ENCODE measurements at places on chromosomes 12 and 14.

DNA sequence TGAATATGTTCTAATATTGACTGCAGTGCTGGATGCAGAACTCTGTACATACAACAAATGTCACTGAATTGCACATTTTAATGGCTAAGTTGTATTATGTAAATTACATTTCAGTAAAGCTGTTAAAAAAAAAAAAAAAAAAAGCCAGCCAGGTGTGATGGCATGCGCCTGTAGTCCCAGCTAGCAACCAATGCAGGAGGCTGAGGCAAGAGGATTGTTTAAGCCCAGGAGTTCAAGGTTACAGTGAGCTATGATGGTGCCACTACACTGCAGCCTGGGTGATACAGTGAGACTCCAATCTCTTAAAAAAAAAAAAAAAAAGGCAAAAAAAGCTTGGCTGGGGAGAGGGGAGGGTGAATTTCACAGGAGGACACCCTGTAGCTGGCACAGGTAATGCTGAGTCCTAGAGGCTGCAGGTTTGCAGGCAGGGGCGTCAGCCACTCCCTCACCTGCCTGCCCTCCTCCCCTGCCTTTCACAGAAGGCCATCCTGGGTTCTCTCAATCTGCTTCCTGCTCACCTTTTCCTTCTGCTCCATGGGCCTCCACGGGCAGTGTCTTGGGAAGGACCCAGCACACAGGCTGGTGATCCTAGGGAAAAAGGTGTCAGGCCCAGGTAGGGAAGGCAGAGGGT is 40.7 kb downstream of the TESC start:
- DNase-seq, result no peak

- DNase-seq, result no peak
Measured at GRCh38 chr12:95413576-95413975, 60.4 kb upstream of the METAP2 start.

DNA sequence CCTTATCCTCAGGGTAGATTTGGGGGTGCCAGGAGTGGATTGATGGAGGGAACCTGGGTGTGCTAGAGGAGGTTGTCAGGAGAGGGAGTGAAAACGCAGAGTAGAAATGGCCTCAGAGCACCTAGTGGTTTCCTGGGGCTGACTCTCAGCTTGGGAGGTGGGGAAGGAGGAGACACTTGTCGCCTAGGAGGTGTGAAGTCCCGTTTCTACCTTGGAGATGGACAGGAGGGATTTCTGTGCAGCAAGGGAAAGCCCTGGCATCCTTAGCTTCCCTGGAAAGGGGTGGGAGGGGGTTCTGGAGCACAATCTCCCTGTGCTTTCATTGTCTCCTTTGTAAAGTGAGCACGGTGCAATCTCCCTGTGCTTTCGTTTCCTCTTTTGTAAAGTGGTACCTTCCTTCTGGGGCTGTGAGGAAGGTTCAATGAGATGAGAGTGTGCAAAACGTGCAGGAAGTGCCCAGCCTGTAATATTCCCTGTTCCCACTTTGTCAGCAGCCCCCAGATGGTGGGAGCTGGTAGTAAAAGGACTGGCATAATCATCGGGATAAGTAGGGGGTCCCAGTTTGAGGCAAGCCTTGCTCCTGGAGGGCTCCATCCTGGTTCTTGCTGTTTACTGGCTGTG is 1.6 kb downstream of the OAS3 start:
- DNase-seq, result no peak

DNA sequence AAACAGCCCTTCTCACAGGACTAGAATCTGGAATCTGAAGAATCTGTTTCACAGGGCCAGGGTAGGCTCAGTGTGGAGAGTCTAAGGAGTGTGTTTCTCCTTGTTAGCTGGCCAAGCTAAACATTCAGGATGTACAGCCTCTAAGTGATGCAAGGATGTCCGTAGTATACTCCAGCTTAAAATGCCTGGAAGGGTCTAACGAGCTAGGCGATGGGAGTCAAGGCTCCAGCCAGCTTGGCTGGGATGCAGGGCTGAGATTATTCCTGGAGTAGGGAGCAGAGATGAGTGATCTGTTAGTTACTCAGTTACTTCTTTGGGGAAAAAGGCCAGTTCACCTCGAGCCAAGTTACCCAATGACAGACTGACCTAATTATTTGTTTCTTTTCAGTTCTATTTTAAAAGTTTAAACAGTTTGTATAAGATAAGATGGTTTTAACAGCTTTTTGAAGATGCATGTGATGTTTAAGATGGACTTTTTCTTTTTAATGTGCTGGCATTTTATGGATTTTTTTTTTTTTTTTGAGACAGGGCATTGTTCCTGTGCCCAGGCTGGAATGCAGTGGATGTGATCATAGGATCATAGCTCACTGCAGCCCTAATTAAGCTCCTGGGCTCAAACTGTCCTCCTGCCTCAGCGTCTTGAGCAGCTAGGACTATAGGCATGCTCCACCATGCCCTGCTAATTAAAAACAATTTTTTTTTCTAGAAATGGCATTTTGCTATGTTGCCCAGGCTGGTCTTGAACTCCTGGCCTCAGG is 41.1 kb downstream of the SYNE2 start:
- peak; percentile 83 for DNase-seq

- DNase-seq, result no peak
Measured at GRCh38 chr14:92649934-92650545, 98.4 kb downstream of the LGMN start.

- no peak for DNase-seq
Measured at GRCh38 chr12:106276032-106276740, 26.3 kb upstream of the TCP11L2 start.

GRCh38 chr12:26034371-26035142 is 76.1 kb downstream of the RASSF8 start:
- DNase-seq, result no peak

DNA sequence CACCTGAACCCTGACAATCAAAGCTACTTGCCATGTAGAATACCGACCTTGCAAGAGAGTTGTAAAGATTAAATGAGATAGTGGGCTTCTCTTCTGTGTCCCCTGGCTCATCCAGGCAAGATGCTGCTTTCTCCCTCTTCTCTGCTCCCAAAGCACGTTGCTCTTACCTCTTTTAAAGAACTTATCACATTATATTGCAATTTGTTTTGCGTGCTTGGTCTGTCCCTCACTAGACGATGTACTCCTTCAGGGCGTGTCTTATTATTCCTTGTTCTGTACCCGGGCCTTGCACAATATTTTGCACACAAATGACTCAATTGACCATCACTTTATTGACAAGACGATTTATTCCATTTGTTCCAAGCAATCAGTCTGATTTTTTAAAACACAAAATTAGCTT is 3.3 kb downstream of the DCN start:
- DNase-seq, result no peak

DNA sequence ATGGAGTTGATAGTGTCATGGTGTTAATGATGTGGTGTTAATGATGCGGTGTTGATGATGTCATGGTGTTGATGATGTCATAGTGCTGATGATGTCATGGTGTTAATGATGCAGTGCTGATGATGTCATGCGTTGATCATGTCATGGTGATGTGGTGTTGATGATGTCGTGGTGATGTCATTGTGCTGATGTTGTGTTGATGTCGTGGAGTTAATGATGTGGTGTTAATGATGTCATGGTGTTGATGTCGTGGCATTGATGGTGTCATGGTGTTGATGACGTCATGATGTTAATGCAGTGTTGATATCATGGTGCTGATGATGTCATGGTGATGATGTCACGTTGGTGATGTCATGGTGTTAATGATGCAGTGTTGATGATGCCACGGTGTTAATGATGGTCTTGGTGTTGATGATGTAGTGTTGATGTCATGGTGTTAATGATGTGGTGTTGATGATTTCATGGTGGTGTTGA is 49.1 kb upstream of the RIMBP2 start:
- DNase-seq, result no peak

GRCh38 chr12:62720025-62720424 is 214.9 kb downstream of the PPM1H start:
- no peak for DNase-seq

GRCh38 chr12:16833376-16834015 is 227.5 kb upstream of the LMO3 start:
- no peak for DNase-seq

DNA sequence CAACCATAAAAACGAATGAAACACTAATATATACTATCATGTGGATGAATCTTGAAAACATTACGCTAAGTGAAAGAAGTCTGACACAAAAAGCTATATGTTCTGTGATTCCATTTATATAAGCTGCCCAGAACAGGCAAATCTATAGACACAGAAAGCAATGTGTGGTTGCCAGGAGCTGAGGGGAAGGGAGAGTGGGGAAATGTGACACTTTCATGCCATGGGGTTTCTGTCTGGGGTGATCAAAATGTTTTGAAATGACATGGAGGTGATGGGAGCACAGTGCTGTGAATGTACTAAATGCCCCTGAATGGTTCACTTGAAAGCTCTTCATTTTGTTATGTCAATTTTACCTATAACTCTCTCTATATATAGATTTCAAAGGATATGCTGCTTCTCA is 30.1 kb downstream of the ATG14 start:
- DNase-seq, result no peak

GRCh38 chr14:75141967-75142366 is 15.1 kb upstream of the NEK9 start:
- no peak for DNase-seq

- peak; percentile 44 for DNase-seq
Measured at GRCh38 chr12:80226576-80226975, 127.2 kb downstream of the OTOGL start.

- no peak for DNase-seq
Measured at GRCh38 chr12:12804011-12804410, 9.1 kb upstream of the DDX47 start.

DNA sequence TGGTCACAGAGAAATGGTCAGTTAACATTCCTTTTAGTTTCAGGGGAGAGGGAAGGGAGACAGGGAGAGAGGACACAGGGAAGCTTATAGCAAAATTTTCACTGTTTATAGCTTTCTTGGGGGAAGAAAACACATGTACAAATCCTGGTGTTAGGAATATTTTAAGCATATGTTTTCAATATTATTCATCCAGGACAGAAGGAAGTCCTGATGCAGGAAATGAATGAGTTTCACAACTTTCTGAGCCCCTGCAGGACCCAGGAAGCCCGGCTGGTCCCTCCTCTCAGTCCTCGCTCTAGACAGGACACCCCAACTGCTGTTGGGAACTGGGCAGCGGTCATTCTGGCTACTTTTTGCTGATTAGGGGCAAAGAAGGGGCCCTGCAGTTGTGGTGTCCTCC is 71.1 kb upstream of the ZDHHC17 start:
- no peak for DNase-seq

DNA sequence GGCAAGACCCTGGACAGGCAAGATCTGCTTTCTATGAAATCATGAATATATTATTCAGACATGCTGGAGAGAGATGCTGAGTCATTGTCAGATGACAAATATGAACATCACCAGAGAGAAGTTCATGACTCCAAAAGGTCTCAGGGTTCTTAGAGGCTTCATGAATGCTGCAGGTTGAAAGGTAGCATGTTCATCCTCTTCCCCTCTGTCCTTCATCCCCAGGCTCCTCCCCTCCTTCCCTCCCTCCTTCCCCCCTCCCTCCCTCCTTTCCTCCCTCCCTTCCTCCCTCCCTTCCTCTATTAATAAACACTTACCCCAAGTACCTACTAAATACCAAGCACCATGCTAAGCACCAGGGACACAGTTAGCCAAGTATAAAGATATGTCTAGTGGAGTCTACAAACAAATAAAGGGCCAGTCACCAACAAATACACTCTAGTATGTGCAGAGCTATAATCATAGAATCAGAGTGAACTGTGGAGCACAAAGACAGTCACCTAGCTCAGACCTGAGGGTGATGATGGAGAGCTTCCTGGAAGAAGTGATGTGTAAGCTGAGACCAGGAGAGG is 46.2 kb downstream of the RPH3A start:
- DNase-seq, result peak; percentile 25

- DNase-seq, result no peak
Measured at GRCh38 chr14:99484106-99484505, 2.9 kb downstream of the CCNK start.

DNA sequence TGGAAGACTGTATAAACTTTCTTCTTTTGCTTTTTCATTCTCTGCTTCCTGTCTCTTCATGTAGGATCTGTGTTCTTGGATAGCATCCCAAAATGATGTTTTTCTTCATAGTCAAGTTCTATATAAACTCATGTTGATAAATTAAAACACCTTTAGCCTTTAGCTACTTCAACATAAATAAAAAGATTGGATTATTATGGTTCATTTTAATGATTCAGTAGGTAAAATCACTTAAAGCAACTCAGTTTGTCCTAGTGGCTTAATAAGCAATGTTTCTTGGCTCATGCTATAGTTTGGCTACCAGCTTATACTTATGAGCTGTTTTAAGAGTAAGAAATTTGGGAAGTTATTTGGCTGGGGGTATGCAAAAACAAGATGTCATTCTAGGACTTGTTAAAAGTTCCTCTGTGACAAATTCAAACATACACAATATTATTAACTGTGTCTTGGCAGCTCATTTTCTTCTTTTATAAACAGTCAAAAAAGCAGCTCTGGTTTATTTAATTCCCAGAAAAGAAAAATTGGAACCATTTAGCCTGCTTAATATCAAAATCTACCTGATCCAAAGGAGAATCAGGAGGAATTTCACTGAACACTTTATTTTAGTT is 111.4 kb downstream of the TMTC3 start:
- no peak for DNase-seq

DNA sequence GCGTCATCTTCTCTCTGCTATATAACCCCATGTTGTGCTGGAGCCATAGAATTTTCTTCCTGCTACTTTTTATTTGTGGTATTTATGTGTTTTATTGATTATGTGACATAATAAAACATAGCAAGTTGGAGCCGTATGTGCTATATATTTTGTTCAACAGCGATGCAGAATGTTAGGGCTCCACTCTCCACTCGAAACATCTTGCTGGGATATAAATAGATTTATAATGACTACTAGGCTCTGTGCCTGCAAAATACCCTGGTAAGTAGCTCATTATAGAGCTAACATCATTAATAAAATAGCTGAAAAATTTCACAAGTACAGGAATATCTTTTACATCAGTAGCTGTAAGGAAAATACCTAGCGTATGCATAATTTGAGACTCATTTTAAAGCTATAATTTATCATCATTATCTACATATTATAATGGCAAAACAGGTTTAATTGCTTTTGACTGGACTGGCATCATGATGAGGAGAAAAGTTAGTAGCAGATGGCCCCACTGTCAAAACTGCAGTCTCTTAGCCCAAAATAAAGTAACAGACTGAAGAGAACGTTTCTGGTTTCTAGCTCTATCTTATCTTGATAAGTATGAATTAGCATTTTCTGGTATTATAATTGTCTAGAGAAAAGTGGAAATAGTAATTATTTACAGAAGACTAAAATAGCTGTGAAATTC is 263.0 kb downstream of the NEDD1 start:
- no peak for DNase-seq

Measured in epithelial cell of proximal tubule (primary cell).